Left renal pelvis (tissue), 4 donors: ENCODE measurements at places on chromosomes 1 and 21. TPM values are rescaled to one million over a fixed set of nuclear protein-coding genes. Genes with fewer than 3 reads are reported as not detected.

CTSK gene
- polyA plus RNA-seq: 107 TPM

TMPRSS2 gene
- 0.57 TPM for polyA plus RNA-seq

- DNase-seq: no peak
Observed at GRCh38 chr1:17822741-17823426, 67.8 kb downstream of the ACTL8 start.

DNA sequence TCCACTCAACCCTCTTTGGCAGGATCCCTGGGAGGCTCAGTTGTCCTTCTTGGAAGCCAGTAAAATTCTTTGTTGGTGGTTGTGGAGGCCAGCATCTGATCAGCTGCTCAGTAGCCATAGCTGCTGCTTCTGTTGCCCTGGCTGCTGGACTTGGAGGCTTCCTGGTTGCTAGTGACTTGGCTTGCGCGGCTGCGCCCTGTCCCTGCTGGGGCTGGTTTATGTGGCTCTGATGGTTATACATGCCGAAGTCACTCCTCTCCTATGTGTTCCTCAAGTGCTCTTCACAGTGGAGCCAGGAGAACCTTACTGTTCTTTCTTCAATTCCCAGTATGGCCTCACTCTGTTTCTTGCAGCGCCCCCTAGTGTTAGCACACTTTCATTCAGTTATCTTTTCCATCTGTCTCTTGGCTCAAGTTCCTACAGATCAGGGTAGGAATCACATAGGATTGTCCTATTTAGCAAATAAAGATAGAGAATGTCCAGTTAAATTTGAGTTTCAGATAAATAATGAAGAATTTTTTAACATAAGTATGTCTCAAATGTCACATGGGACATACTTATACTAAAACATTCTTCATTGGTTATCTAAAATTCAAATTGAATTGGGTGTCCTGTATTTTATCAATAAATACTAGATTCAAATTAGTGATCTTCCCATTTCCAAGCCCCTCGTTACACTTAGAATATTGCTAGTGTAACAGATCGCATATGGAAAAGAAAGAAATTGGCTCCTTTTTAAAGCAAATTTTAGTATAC, 176.5 kb downstream of the TGFB2 start:
- no peak for DNase-seq

DNA sequence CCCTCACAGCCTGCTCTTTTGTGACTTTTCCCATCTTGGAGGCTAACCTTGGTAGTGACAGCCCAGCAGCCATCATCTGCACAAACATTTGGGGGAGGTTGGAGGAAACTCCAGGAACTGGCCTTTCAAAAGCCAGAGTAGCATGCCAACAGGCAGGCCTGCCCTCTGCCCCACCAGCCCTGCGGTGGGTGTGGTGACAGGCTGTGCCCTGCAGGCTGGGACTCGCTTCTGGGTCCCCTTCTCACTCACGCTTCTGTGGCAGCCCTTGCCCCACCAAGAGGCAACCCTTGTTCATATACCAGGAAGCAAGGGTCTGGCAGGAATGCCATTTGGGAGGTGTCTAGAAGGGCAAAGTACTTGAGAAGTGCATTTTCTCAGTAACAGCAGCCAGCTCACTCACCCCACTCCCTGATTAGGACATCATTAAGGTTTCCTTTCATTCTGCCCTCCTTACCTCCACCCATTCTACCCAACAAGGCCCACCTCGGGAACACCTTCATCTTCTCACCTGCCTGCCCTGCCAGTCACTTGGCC, 20.8 kb upstream of the FAM3B start:
- DNase-seq: no peak

DNA sequence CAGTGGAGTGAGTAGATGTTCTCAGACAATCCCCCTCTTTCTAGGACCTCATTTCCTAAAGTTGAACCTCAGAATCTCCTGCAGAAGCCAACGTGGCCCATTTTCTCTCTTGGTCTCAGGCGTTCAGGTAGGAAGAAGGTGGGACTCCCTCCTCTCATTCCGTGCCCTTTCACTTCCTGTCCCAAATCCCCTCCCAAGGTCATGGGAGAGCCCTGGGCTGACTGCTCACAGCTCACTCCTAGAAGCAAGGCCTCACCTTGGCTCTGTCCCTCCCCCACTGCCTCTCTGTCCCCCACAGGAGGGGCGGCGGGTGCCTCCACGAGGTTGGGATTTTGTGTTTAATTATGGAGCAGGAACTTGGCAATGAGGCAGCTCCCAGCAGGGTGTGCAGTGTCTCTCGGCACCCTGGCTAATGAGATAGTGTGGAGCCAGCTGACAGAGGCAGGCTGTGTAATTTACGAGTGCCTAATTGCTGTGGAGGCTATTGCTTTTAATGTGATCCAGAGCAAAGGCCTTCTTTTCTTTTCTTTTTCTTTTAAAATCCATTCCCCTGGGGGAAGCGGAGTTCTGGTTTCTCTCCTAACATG, 9.1 kb upstream of the CDK18 start:
- DNase-seq: no peak

- DNase-seq: no peak
Observed at GRCh38 chr21:42513151-42513984, at the start of gene SLC37A1. Gene SLC37A1, plus strand, starts transcription at chr21:42513852. Its CDS starts 4,603 bp downstream, at chr21:42518455.
